ENCODE measurements at places on chromosomes 7 and 10.
A peak's percentile ranks its signal among the peaks of the same experiment; 100 is the strongest.

DNA sequence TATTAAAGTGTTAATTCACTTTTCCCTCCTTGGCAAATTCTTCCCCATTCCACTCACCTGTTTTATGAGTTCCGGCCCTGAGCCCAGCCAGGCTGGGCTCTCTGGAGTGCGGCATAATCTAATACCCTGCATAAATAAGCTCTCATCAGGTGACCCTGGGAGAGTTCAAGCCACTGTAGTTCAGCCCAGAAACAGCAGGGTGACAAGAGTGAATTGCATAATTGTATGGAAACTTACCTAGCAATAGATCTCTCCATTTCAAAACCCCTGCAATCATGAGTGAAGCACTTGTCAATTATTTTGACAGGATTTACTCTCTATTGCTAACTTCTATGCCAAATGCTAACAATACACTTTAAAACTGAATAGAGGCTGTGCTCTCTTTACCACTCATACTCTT is 94.7 kb downstream of the OSBPL3 start:
- peak; percentile 58 for DNase-seq

- no peak for DNase-seq
These were observed 570.4 kb upstream of the ANKRD30A start for GRCh38 chr10:36555036-36555435.

GRCh38 chr7:89687211-89687610 is 467.1 kb upstream of the STEAP1 start:
- DNase-seq, result no peak

DNA sequence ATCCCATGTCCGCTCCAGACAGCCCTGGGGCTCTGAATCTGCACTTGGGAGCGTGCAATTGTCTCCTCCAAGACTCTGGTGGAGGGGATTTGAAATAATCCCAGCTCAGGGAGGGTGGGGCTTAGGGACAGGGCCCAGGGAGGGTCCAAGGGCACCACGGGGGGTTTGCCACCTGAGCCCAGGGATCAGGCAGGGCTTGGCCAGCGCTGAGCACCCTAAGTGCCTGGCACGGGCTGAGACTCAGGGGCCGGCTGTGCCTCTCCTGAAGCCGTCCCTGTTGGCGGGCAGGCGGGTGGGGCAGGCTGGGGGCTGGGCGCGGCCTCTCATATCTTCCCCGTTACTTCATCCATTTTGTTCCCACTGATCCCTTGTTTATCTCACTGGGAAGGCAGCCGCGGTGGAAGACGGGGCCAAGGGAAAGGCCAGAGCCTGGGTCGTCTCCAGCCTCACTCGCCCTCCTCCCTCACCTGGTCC is 41.8 kb upstream of the ELN start:
- no peak for DNase-seq

DNA sequence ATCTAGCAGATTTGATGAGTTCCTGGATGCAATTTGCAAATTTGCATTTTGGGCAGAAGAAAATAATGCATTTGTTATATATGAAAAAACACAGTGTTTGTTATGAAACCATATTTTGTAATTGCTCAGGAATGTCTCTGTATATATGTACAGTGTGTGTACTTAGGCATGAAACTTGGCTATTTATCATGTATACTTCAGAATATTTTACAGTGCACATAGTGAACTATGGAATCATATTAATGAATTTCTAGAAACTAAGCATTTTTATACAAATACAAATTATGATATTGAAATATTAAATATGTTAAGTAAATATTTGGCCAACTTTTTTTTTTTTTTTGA is 107.5 kb downstream of the TWIST1 start:
- no peak for DNase-seq

- DNase-seq, result no peak
These were observed 91.6 kb downstream of the HECW1 start for GRCh38 chr7:43204081-43204480.

GRCh38 chr10:71746344-71747037 is 26.8 kb downstream of the VSIR start:
- DNase-seq, result no peak

DNA sequence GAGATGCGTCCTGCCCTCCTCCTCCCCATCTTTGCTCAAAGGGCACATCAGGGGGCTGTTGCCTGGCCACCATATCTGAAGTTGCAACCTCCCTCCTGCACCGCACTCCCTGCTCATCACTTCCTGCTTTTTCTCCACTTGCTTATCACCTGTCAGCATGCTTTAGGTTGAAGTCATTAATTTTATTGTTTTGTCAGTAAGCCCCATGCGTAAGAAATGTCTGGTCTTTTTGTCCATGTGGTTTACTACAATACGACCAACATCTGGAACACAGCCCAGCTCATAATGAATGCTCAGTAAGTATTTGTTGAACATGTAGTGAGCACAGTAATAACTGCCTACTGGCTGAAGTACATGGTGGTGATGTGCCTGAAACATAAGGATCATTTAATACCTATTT is 71.6 kb upstream of the GJD4 start:
- no peak for DNase-seq

- DNase-seq, result no peak
These were observed 57.9 kb upstream of the INPP5A start for GRCh38 chr10:132479603-132480221.

DNA sequence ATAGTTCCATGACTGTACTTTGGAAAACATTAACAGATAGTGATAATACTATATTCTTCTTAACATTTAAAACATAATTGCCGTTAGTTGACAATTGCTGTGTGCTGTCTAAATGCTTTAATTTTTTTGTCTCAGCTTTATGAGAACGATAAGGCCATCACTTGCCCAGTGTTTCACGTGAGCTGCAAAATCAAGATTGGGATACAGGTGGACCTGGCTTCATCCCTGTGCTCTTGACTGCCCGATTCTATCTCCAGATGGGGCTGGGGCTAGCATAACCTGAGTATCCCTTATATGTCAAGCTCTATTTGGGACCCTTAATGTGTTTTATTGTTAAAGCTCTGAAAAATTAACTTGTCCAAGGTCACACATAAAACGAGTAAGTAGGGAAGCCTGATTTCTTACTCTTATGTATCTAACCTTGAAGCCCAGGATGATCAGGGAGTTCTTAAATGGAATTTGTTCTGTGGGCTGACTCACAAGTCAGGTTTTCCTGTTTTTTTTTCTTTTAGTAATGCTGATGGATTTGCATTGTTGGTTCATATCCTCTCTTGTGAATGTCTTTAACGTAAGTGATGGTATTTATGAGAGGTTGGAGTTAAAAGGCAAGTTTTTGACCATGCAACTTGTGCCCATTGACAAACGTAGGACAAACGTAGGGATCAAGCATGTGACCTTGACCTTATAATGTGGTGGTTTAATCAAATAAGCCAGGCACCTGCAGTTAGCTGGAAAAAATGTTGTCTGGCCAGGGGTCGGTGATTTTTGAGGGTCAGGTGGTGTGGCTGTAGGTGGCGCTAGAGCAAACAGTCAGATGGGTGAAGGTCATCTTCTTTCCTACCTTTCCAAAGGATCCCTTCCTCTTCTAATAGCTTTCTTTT is 3.6 kb downstream of the PRKAR2B start:
- DNase-seq, result no peak

DNA sequence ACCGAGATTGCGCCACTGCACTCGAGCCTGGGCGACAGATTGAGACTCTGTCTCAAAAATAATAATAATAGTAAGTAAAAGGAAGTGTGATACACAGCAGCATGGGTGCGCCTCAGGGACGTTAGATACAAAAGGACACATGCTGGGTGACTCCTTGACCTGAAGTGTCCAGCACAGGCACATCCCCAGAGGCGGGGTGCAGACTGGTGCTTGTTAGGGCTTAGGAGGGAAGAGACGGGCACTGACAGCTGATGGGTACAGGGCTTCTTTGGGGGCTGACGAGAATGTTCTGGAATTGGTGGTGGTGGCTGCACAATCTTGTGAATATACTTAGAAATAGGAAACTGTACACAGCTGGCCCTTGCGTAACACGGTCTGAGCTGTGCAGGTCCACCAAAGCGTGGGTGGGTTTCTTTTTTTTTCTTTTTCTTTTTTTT is 61.8 kb upstream of the DNAJB6 start:
- DNase-seq, result no peak

DNA sequence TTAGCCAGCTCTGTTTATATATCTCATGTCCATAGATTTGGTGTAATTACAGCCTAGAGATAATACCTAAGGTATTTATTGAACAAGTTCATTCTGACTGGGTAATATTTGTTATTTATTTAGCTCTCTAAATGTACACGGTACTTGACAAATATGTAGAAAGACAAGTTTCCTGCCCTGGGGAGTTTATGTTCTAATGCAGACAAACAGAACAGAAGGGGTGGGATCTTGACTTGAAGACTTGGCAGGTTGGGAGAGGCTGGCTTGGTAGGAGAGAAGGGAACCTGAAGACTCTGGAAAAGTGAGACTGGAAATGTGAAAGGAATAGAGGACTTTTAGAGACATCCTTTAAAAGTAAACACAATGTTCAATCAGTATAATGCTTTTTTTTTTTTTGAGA is 97.7 kb upstream of the CDK6 start:
- no peak for DNase-seq

DNA sequence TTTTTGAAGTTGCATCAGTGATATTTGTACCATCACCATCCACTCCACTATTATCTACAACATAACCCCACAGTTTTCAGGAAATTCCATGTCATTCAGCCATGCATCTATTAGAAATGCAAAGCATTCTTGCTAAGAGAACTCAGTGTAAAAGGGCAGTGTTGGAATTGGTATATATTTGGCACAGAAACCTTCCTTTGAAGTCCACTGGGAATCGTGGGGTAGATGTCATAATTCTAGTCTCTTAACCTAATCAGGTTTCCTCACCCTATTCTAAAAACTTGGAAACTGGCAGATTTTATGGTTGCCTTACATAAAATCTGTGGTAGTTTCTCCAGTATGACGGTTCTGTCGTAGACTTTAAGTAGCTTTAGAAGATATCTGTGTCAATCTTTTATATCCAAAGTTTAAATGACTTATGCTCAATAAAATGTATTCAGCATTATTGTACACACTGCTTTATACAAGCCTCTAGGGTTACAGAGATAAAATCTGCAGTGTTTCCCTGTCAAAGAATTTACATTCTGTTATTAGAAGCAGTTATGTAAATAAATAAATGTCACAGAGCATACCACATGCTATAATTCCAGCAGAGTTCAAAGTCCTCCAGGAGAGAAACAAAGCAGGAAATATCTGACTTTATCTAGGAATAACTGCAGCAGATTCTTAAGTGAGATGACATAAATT is 704.4 kb upstream of the CELF2 start:
- DNase-seq, result no peak

- no peak for DNase-seq
These were observed 70.6 kb downstream of the CDK6 start for GRCh38 chr7:92765725-92766124.

- no peak for DNase-seq
These were observed 116.1 kb upstream of the ZMIZ1 start for GRCh38 chr10:78952686-78953085.

DNA sequence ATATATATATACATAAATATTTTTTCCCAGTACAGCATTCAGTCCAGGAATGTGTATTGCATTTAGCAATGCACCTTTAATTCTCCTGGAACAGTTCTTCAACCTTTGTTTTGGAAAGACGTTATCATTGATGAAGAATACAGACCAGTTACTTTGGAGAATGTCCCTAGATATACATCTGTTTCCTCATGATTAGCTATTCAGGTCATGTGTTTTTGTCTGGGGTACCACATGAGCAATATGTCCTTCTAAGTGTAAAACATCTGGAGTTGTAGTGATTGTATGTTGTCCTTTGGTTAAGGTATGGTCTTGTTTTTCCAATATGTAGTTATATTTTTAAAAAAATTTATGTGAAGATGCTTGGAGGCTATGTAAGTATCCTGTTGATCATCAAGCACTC is 10.2 kb downstream of the BZW2 start:
- DNase-seq, result no peak

- no peak for DNase-seq
These were observed 10.2 kb downstream of the MYL10 start for GRCh38 chr7:101618916-101619315.

DNA sequence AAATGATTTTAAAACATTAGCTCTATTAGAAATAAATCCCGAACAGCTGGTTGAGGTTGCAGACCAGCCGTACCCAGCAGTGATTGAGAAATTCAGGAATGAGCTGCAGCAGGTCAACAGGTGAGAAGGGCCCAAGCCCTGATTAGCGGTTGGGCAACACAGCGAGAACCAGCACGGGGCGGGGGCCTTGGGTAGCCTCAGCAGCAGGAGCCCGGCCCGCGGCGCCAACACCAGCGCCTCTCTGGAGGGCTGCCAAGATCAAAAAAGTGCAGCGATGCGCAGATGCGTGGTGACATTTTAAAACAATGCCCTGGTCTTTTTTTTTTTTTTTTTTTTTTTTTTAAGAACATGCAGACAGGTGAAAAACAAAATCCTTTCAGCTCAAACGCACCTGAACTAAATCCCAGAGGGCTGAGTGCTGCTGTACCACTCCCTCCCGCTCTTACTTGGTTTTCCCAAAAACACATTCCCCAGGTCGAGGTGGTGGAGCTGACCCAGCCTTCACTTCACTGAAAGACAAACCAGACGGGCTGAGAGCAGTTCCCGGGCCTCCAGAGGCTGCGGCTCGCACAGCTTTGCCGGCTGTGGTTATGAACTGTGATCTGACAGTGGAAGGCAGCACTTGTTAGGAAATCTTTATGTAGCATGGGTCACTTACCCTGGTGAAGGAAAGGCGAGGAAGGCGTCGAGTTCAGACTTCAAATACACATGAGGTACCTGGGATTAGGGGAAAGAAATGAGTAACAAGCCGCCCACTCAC is 579.4 kb downstream of the SDK1 start:
- DNase-seq, result peak; percentile 34

DNA sequence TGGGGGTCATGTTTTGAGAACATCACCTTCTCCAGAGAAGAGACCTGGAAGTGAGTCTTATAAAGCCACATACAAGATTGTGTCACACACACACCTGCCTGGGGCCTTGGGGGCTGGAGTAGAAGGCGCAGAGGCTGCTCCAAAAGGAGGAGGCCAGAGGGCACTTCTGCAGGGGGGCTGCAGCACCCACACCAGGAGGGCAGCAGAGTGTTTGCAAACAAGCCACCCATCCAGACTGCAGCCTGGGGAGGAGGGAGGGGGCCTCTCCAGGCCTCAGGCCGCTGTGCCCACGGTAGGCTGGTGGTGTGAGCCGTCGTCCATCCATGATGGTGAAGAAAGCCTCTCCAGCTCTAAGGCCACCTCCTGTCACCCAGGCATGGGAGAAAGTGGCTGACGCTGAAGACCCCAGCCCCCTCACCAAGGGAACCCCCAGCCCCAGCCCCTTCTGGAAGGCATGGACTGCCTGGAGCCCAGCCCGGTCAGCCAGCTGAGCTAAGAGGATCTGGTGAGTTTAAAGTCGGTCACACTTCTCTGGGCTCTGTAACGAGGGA is 77.5 kb downstream of the FOXL3 start:
- DNase-seq, result no peak

- DNase-seq, result no peak
These were observed 3.1 kb downstream of the VSIR start for GRCh38 chr10:71770255-71770654.

- no peak for DNase-seq
These were observed 785.9 kb downstream of the GATA3 start for GRCh38 chr10:8840356-8840755.
